ENCODE measurements at places on chromosomes 5 and 9.

GRCh38 chr5:42026446-42026845 lies 101.4 kb downstream of the FBXO4 start:
- DNase-seq = no peak

DNA sequence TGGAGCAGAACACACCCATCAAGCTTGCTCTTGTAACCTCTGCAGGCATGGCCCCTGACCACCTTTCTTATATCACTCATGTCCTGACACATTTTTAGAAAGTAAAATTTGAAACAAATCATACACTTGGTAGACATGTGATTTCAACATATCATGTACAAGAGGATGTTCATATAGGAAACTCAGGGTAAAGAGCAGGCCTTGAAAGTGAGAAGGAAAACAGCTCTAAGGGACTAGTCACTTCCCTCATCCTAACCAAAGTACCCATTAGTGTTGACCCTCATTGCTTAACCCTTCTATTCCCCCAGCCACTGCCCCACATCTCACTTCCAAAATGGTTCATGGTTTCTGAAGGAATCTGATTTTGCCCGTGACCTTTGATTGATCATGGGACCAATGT lies 492.4 kb upstream of the KLF4 start:
- DNase-seq = no peak

GRCh38 chr5:31758803-31759425 lies 120.0 kb downstream of the PDZD2 start:
- DNase-seq = no peak

DNA sequence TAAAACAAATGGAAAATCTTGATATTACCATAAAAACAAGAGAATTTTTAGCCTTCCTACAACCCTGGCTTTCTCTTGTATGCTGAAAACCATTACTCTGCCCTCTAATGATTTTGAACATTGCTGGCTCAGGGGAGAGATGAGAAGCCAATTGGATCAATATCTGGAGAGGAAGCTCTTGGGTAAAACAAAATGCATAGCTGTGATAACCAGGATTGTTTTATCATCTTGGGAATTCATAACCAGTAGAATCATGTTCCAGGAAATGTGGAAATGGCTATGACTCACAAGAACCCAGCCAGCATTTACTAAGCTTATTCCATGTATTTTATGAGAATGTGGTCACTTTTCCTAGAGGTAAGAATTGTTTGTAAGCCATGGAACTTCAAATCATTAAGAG lies 51.1 kb upstream of the CTNND2 start:
- no peak for DNase-seq

DNA sequence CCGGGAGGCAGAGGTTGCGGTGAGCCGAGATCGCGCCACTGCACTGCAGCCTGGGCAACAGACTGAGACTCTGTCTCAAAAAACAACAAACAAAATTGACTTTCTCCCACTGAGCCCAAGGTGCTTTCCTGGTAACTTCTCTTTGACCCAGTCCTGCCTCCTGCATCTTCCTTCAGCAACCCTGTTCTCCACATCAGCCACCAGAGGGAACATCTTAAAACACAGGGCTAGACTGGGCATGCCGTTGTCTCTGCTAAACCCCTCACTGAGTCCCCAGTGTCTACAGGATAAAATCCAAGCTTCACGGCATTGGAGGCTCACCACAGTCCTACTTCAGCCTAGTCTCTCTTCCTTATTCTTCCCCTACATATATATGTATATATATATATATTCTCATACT lies 39.8 kb upstream of the KCNMB1 start:
- DNase-seq = no peak

GRCh38 chr5:52705720-52706119 lies 82.0 kb upstream of the ITGA1 start:
- DNase-seq = no peak

DNA sequence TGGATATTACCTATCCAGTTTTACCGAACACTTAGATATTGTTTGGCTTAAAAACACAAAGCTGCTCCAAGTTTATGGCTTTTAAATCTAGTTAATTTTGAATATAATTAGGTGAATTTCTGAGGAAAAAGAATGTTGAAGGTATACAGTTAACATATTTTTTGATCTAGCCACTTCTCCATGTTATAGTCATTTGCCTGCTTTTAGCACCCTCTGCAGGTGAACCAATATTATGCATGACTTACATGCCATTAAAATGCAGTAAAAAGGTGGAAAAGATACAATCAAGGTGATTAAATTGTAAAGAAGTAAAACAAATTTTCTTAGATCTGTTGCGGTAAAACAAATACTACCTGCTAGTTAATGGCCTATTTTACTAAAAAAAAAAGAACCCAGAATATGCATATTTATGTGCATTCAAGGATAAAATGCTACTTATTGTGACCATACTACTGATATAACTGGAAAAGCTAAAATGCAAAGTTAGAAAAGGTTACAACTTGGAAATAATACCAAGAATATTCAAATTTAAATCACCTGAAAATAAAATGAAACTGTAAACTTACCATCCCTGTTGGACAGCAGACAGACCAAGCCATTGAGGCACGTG lies 132.1 kb downstream of the AP3B1 start:
- DNase-seq = no peak

DNA sequence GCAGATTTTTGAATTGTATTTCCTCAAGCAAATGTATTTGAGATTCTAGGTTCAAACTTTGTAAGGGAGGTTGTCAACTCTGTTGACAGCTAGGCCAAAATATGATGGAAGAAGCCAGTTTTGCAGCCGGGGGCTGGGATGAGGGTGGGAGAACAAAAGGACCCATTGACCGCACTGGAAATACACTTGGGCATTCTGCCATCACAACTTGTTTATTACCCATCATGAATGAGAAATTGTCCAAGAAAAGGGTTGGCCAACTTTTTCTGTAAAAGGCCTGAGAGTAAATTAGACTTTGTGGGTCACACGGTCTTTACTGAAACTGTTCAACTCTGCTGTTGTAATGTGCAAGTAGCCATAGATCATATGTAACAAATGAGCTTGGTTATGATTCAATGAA lies 221.3 kb upstream of the KLF9 start:
- DNase-seq = no peak

DNA sequence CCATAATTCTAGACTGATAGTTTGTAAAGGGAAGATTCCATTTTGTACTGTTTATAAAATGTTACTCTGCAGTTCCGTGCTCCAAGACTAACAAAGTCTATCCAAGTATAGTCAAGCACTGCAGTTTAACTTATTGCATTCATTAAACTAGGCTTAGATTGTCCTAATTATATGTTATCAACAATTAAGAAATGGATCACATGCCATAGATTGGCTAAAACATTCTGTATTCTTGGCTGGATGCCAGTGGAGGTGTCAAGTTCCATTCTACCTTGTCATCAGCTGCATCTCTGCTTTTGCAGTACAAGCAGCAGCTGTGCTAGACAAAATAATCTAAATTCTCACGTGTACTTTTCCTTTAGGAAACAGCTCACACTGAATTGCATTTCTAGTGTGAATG lies 69.4 kb upstream of the MEF2C start:
- no peak for DNase-seq

DNA sequence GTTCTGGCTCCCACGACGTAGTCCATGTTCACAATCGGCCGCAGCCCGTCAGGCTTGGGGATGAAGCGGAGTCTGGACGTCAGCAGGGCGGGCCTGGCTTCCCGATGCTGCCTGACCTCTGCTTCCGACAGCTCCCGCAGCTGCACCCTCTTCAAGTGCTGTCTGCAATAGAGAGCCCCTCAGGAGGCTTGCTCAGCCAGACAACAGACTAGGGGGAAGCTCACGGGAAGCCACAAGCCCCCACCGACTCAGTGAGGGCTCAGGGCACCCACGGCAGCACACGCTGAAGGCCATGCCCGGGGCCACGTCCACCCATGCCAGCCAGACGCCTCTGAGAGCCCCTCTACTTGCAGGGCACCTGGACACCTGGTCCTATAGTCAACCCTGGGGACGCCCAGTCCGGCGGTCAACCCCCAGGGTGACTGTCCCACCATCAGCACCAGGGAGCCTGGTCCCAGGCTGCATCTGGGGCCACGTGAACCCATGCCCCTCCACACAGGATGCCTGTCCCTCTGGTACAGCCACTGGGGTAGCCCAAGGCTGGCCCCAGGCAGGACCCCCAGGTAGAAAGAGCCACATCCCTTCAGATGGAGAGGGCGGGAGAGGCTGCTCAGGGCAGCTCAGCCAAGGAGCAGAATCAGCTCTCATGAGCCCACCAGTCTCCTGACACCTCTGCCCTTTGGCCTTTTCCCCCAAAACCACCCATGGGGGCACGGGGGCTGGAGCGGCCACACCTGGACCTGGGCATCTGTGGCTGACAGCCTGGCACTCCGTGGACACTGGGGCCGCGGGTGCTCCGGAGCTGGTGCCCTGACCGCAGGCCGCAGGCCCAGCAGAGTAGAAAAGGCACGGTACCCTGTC lies 14.5 kb downstream of the TERT start:
- DNase-seq = peak; percentile 6

- DNase-seq = no peak
These were observed 50.2 kb upstream of the ZNF366 start for GRCh38 chr5:72557167-72558045.

DNA sequence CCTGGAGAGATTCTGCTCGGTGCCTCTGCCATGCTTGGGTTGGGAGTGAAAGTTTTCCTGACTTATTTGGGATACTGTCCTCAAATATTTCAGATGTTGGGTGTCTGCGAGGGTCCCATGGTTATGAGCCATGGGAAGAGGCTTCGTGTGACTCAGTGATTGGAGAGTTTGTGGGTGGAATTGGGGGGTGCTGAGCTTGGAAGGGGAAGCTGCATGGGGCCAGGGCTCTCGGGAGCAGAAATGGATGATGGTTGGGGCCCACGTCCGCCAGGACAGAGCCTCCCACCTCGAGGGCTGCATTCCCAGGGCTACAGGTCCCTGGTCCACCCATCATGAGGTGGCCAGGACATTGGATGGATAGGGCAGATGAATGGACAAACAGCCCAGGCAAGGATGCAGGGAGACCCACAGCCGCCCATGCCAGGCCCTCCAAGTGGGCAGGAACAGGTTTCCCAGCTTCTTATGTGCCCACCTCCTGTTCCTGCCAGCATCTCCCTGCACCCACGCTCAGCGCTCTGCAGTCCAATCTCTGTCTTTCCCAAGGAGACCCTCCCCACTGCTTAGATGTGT lies 5.5 kb downstream of the OBP2B start:
- no peak for DNase-seq

GRCh38 chr9:114291886-114292590 lies 30.9 kb upstream of the ORM1 start:
- no peak for DNase-seq

DNA sequence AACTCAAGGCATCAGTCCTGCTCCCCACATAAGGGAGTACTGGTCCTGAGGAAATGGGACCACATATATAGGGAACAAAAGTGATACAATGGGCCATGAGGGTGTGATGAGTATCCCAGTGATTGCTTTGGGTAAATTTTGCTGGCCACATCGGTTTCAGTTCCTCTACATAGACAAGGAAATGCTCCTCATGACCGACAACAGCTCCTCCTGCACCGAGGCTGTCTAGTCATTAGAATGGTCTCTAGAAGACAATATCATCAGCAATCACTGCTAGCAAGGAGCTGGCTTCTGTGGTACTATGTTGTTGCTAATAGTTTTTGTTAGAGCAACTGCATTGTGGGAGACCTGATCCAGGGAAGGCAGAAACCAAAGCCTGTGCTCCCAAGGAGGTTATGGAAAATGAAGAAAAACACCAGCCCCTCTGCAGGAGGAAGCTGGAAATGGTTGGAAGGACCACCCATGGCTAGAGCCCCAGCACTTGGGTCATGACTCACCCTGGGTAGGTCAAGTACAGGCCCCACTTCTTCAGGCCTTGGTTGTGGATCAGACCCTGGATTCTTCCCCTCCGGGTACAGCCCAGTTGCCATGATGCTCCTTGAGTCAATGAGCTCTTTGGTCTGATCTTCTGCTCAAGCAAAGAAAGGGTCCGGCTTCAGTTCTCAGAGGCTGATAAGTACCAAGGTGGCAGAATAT lies 3.4 kb upstream of the CTSL start:
- no peak for DNase-seq

GRCh38 chr5:160651692-160652645 lies 200.0 kb downstream of the ATP10B start:
- no peak for DNase-seq

- DNase-seq = no peak
These were observed 230.3 kb upstream of the MVB12B start for GRCh38 chr9:126096340-126096739.

GRCh38 chr5:175694371-175695160 lies 36.7 kb downstream of the HRH2 start:
- DNase-seq = no peak

DNA sequence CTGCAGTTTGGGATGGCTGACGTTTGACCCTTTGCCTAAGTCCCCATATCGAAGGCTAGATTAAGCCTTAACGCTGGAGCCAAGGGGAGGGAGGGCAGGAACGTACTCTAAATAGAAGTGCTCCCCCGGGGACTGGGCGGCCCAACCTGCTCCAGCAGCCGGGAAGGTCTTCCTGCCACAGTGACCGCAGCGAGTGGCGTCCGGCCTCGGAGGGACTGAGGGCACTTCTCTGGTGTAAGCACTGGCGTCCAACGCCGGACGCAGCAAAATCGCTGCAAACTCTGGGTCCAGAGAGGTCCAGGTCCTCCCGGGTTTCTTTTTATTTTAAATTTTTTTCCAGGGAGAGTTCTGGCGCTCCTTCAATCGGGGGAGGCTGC lies 505 bp upstream of the ACER2 start:
- peak; percentile 43 for DNase-seq

- DNase-seq = no peak
These were observed 15.4 kb downstream of the ITK start for GRCh38 chr5:157196045-157196444.

DNA sequence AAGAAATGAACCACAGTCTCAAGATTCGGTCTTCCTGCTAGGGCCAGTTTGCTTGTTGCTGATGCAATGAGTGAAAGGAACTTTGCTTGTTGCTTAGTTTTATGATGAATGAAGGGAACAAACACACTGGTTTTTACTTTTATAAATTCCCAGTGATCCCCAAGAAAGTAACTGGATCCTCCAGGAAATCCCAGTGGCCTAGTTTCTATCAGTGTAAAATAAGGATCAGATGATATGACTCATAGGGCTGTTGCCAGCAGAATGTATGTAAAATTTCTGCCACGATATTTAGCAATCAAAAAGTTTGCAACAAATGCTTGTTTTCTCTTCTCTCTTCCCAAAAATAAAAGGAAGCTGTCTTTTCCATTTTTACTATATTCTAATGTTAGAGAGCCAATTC lies 160.1 kb upstream of the CDKN2B start:
- no peak for DNase-seq

DNA sequence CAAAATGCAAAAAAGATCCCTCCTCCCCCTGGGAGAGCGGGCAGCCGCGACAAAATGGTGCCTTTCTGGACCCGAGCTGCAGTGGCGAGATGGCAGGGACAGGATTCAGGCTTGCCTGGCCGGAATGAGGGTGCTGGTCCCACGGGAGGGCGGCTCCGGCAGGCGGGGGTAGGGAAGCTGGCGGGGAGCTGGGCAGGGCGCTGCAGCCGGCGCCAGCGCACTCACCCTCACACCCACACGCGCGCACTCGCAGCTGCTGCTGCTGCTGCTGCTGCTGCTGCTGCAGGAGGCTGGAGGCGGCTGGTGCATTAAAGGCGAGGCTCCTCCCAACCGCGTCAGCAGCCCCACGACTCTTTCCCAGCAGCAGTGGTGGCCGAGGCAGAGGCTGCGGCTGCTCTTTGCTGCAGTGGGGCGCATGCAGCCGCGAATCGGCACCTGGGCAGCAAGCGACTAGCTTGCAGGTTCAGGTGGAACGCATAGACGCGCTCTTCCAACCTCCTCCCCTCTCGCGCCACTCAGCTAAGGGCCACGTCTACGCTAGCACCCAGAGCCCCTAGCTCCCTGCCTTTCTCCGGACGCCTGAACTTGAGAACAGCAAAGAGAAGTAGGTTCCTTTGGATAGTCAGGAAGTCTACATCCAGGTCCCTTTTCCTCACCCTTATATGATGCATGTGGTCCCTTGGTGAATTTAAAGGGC lies at the start of gene PPP2R2B:
Gene PPP2R2B (minus strand): TSS at position 282 of the 697 bp plus-strand sequence.
- peak; percentile 70 for DNase-seq

Measured in WTC11 (cell line).